ENCODE measurements at places on chromosomes 3 and 15.
A peak's percentile ranks its signal among the peaks of the same experiment; 100 is the strongest.

DNA sequence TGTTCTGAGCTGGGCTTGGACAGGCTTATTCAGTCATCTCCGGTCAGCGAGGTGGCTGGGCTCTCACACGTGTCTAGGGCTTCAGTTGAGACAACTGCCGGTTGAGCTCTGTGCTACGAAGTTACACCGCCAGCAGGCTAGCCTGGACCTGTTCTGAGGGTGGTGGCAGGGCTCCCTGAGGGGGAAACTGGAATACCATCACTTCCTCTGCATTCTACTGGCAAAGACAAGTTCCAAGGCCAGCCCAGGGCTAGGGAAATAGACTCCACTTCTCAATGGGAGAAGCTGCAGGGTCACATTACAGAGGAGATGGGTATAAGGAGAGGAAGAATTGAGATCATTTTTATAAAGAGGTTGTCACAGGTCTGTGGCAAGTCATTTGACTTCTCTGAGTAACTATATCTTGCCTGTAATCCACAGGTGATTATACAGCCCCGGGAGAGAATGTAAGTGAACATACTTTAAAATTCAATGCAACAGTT, 106.8 kb upstream of the IL12A start:
- DNase-seq = no peak

GRCh38 chr15:64883997-64884511, 27.6 kb upstream of the ANKDD1A start:
- peak; percentile 68 for DNase-seq

GRCh38 chr3:122100083-122100482, 44.9 kb downstream of the CD86 start:
- no peak for DNase-seq

GRCh38 chr3:4492208-4493013, 737 bp upstream of the ITPR1 start:
- peak; percentile 39 for DNase-seq

All from stimulated activated naive CD8-positive, alpha-beta T cell treated with anti-CD3 and anti-CD28 coated beads, Interleukin-15, amount 100 ng/mL, for 72 hours (primary cell).